ENCODE measurements at places on chromosomes 7 and 10.

DNA sequence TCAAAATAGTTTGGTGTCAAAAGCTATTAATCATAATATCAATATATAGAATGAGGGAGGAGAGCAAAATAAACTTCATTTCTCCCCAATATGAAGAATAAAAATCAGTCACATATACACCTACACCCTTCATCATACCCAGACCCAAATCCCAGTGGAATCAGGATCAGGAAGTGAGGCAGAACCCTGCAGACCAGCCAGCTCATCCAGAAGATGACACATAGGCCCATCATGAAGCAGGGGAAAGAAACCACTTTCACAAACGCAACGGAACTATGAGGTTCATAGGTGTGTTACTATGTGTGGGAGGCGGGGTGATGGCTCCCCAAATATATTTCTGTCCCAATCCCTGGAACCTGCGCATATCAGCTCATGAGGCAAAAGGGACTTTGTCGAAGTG is 89.0 kb downstream of the RSU1 start:
- DNase-seq = no peak

- no peak for DNase-seq
These were observed 56.9 kb downstream of the NEUROG3 start for GRCh38 chr10:69516316-69516715.

DNA sequence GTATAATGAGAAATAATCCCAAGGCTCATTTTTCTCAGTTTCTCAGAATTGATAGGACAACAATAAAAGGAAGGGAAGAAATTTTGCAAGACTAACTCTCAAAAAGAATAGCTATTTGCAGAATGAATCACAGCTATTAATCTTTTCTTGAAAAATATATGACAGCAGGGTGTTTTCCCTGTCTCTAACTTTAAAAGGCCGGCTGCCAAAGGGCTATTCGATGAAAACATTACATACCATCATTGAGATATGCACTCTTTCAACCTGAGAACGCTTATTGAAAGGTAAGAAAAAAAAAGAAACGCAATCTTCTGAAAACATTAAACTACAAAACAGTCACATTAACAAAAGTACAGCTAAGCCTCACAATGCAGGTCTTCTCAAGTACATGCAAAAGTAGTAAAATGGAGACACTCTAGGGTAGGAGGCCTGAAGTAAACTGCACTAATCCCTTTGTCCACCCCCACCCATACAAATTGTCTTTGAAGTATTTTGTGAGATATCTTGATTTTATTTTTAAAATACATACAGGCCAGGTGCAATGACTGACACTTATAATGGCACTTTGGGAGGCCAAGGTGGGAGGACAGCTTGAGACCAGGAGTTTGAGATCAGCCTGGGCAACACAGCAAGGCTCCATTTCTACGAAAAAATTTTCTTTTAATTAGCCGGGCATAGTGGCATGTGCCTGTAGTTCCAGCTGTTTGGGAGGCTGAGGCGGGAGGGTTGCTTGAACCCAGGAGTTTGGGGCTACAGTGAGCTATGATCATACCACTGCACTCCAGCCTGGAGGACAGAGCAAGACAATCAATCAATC is 83.0 kb downstream of the PARD3 start:
- no peak for DNase-seq

- DNase-seq = no peak
These were observed 54.6 kb downstream of the ZNF783 start for GRCh38 chr7:149316606-149317005.

GRCh38 chr7:141322383-141322782 is 228.8 kb upstream of the AGK start:
- DNase-seq = no peak

- DNase-seq = no peak
These were observed 177.9 kb downstream of the SKAP2 start for GRCh38 chr7:26686448-26686981.

Measured in stimulated activated CD4-positive, alpha-beta T cell treated with anti-CD3 and anti-CD28 coated beads, TNF-alpha, amount 100 ng/mL, for 24 hours (primary cell).